Astrocyte of the cerebellum (primary cell): ENCODE measurements at places on chromosomes 11 and 22.

DNA sequence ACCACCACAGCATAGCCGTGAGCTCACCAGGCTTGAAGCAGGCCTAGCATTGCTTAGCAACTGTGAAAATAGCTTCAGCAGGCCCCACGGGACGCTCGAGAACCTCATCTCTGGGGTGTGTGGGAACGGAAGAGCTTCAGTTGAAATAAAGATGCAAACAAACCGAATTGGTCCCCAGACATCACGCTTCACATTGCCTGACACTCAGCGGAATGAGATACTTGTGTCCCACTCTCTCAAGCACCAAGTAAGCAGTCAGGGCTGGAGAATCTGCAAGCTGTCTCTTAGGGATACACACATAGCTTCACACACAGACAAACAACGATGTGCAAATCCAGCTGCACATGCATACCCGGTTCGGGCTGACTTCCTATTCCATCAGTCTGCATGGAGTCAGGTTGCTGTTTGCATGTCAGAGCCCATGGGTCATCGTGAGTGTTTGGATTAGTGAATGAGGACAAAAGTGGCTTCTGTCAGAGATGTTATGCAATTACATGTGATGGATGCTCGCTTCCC, 205.7 kb downstream of the SNX19 start:
- DNase-seq: no peak

GRCh38 chr11:127052404-127052803, 51.8 kb upstream of the KIRREL3 start:
- DNase-seq: no peak

DNA sequence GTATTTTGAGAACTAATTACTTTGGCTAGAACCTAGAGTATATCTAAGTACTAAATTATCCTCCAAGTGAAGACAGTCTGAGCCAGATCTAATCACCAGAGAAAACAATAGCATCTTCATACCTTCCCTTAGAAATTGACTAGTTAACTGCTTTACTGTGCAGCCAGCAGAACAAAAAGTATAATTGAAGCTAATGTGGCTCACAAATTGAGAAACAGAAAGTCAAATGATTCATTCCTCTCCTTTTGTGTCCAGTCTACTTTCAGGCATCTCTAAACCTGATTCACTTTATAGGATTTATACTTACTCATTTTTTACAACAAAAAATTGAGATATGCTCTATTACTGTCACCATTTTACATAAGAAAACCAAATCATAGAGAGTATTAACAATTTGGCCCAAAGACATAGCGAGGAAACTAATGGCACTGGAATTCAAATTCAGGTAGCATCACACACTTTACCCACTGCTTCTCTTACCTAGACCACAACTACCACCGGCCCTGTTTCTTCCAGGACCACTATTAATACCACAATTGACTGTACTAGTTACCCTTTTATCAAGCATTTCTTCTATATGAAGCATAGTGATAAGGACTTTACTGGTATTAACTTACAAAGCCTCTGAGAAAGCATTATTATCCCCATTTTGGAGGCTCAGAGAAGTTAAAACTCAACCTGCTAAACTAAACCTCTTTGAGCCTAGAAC, 1402.6 kb upstream of the TENM4 start:
- no peak for DNase-seq

DNA sequence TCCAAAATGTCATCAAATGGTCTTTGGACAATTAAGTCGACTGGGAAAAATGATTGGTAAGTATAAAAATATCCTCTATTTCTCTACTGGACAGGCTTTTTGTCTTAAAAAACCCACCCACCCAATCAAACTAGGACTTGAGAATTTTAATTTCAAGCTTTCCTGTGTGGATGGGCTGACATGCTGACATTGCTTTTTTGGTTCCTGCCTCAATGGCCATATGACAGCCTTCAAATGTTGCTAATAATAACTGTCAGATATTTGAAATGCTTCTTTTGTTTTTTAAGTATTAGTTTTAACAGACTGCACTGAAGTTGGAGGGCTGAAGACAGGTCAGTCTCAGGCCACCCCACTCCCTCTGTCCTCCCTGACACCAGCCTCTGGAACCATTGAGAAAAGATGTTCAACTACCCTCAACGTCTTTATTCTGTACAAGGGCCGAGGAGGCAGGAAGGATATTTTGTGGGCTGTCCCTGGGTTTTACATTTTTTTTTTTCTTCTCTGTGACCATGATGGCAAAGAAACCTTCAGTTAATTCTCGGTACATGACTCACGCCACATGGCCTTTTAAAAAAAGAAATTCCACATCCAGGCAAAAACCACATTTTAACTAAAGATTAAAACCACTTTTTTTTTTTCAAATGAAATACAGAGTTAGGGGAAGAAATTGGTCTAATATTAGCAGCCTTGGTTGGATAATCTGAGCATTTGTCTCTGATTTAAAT, 130.4 kb downstream of the SLC1A2 start:
- DNase-seq: peak; percentile 83

DNA sequence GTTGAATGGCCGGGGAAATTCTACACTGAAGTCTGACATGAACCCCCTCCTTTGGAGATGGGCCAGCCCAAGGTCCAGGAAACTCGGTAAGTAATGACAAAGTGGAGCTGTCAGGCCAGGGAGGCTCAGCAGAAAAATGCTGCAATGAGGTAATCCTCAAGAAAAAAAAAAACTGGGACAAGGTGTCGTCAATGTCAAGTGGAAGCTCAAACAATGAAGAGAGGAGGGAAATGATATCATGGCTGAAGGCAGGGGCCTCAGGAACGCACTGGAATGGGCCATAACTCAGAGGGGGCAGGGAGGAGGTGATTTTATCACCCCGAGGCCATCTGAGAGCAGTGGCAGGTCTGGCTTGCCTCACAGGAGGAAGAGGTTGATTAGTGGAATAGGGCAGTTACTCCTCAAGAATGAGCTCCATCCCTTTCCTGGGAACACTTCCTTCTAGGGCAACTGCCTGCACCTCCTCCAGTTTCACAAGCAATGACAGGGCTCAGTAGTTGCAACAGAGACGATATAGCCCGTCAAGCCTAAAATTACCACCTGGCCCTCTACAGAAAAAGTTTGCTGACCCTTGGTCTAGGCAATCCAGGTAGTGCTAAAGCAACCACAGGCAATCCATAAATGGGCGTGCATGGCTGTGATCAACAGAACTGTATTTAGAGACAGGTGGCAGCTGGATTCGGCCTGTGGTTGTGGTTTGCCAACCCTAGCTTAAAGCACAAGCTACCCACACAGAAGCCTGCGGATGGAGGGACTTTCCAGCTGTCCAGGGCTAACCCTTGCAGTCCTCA, 65.2 kb downstream of the FBXO7 start:
- no peak for DNase-seq

GRCh38 chr11:4891996-4892640, 10.4 kb downstream of the OR51T1 start:
- peak; percentile 91 for DNase-seq

DNA sequence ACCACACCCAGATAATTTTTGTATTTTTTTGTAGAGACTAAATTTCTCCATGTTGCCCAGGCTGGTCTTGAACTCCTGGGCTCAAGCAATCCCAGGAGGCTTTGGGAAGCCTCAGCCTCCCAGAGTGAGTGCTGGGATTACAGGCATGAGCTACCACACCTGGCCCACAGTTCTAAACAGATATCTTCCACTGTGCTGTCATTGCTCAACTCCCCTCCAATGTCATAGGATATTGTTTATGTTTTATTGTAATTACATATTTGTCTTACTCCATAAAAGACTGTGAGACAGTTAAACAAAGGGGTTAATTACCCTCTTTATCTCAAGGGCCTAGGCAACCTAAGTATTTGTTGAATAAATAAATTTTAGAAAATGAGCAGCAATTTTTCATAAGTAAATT, 204.2 kb downstream of the GRM5 start:
- no peak for DNase-seq

GRCh38 chr11:12829131-12829530, 154.9 kb downstream of the TEAD1 start:
- no peak for DNase-seq

DNA sequence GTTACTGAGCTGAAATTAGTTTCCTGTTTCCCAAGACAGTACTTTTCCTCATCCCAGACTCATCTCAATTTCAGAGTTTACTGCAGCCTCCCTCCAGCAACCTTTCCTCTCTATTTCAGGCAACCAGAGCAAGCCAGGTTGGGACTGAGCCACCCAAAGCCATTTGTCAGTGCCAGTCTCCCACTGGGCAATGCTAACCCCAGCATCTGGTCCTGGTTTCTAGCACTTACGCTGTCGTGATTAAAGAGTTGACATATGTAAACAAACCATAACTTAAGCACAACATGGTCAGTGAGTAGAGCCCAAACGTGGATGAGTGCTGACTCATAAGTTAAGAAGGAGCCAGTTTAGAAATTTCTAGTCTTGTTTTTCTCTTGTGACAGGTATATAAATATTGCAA, 119.6 kb upstream of the BLID start:
- peak; percentile 96 for DNase-seq

GRCh38 chr11:16193897-16194381, 162.4 kb downstream of the SOX6 start:
- DNase-seq: no peak

DNA sequence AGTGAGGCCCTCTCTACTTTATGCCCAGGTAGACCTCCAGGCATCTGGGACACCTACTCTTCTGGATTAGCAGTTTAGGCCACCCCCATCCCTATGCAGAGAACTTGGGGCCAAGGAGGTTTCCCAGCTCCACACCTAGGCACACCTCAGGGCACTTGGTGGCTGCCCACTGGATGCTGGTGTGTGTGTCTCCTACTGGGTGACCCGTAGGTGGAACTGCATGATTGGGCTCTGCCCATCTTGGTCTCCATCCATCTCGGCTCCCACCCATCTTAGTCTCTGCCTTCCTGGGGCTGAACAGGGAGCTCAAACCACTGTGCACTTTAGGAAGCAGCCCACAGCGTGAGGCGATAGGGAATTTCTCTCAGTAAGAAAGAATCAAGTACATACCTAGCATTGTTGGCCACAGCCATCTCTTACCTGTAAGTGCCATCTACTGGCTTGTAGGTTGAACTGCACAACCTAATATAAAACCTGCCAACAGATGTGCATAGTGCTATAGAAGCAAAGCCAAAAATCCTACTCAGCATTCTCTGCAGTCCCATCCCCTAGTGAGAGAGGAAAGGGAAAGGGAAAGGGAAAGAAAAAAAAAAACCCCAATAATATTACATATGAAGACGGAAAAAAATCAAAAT, 61.6 kb upstream of the PTPN5 start:
- DNase-seq: no peak

DNA sequence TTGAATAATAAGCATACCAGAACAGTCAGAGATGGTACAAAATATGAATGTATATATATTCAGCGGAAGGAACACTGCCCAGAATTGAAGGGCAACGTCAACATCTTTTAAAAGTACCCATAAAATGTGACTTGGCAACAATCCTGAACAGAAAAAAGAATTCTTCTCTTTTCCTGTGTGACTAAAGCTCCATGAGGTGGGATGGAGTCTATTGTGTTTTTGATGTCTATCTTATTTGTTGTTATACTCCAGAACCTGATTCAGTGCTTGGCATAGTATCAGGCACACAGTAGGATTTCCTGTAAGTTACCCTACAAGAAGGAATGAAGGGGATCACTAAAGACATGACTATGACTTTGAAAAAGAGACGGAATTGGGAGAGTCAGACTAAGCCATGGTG, 10.3 kb downstream of the LDLRAD3 start:
- DNase-seq: no peak

GRCh38 chr11:13007182-13008060, 1.7 kb upstream of the RASSF10 start:
- DNase-seq: no peak

GRCh38 chr11:84922212-84922805, 704.8 kb downstream of the DLG2 start:
- DNase-seq: no peak

- no peak for DNase-seq
Measured at GRCh38 chr11:69512790-69513189, 31.3 kb downstream of the LINC01488 start.

DNA sequence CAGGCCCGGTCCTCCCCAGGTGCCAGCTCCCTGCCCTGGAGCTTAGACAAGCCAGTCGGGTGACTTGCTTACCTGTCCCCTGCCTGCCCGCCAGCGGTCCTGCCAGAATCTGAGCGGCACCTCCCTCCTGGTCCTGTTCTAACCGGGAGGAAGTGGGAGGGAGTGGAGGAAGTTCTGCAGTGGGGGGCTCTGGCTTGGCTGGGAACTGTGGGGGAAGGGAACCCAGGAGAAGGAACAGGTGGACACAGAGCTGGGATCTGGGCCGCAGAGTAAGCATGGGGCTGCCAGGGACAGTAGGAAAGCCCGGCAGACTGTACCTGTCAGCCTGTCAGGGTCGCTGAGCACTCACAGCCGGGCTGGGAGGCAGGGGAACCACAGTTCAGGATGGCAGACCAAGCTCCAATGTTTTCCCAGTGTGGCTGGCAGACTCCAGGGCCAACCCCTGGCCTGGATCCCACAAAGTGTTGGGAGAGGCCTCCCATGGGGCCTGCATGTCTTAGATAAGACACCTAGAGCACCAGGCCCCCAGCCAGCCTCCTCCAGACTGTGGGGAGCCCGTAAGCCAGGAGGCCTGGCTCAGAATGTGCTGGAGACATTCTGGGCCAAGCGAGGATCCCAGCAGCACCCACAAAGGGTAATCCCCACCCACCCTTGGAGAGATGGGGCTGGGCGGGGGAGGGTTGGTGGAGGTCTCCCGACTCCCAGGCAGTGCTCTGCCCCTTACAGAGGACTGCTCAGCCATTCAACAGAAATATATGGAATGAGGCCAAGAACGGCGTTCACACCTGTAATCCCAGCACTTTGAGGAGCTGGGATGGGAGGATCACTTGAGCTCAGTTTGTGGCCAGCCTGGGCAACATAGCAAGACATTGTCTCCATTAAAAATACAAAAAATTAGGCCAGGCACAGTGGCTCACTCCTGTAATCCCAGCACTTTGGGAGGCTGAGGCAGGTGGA, 2.3 kb downstream of the CYB5R3 start:
- DNase-seq: no peak

DNA sequence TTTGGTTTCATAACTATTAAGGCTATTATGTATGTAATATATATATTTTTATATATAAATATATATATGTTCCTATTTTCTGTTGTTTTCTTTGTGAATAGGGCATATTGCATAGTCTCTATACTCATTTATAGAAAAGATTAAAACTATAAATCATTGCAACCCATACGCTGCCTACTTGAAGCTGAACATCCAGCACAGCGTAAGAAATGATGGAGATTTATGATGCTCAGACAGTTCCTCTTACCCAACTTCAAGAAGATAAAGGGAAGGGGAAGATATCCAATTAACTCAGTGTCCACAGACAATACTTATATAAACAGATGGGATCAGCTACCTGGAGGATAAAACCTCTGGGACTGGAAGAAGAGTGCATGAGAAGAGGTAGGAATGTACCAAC, 791.7 kb downstream of the FAM181B start:
- DNase-seq: no peak
